GM04504 (cell line): ENCODE measurements at places on chromosomes 12 and 14.

- DNase-seq: peak; percentile 70
Observed at GRCh38 chr14:49861699-49862088, 9.1 kb upstream of the NEMF start.

DNA sequence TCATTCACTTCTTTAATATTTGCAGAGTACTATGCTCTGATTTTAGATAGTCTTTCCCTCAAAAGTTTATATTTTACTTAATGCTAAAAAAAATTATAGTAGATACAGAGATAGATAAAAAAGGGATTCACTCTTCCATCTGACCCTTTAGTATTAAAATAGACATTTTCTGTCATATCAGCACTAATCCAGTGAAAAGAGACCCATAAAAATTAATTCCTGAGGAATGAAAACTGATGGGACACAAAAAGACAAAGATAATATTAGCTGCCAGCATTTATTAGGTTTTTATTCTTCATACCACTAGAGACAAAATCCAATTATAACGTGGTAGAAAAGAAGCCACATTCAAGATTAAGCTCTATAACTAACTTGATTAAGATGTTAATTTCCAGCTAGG is 45.3 kb downstream of the SOS2 start:
- DNase-seq: no peak

- DNase-seq: no peak
Observed at GRCh38 chr14:102086709-102086971, 204 bp downstream of the HSP90AA1 start.

- DNase-seq: no peak
Observed at GRCh38 chr12:132413931-132414588, 75.9 kb upstream of the FBRSL1 start.

DNA sequence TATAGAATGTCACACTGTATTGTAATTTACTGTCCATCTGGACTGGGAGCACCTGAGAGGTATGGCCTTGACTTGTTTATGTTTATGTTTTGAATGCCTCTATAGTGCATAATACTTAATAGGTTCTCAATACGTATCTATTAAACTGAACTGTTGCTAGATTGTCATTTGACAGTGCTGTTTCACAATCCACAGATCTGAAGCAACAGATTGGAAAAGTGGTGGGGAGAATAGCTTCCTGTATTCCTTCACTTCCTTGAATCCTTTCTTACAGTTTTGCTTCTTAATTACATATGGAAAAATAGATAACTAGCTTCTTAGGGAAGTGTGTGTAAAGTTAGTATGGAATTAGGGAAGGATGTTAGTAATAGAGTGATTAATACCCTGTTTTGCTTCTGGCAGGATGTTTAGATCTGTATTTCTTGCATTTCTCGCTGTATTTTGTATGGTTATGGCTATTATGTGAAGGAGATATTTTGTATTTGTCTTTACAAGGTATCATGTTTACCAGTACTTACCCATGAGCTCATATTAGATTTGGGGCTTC is 4.5 kb downstream of the CNOT2 start:
- DNase-seq: no peak
